Right hindlimb (tissue), 1 donor: ENCODE measurements at places on chromosomes 11 and 22.
A peak's percentile ranks its signal among the peaks of the same experiment; 100 is the strongest.

DNA sequence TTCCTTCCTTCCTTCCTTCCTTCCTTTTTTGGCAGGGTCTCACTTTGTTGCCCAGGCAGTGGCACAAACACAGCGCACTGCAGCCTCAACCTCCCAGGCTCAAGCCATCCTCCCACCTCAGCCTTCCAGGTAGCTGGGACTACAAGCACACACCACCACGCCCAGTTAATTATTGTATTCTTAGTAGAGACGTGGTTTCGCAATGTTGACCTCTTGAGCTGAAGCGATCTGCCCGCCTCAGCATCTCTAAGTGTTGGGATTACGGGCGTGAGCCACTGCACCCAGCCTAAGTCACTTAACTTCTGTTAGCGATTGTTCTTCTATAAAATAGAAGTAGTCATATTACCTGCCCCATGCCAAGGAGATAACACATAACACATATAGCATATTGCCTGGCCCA, 2.8 kb upstream of the SYTL2 start:
- DNase-seq = no peak

DNA sequence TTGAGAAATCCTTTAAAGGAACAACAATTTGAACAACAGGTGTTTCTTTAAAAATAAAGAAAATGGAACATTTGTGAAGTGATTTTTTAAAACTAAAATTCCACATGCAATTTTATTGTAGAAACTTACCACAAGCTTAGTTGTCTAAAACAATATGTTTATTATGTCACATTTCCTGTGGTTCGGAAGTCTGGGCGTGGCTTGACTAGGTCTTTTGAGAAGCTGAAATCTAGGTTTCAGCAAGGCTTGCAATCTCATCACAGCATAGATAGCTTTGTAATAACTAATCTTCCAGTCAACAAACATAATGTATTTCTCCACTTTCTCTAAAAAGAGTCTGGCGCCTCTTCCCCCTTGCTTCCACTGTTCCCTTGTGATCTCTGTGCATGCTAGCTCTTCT, 27.0 kb downstream of the MS4A6A start:
- no peak for DNase-seq

- DNase-seq = no peak
Observed at GRCh38 chr11:13073119-13073981, 64.2 kb downstream of the RASSF10 start.

DNA sequence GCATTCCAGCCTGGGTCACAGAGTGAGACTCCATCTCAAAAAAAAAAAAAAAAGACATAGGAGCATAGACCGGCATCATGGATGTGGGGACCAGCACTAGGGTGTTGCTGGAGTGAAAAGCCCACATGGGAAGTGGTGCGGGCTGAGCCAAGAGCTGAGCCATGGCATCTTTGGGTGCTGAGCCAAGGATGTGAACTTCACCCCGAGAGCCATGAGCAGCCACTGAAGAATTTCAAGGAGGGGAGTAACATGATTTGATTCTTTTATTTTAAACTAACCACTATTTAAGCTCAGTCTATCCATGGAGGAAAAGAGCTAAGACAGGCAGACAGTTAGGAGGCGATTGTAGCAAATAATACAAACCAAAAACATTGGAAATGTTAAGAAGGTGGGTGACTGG, 57.4 kb downstream of the AHNAK start:
- DNase-seq = no peak

DNA sequence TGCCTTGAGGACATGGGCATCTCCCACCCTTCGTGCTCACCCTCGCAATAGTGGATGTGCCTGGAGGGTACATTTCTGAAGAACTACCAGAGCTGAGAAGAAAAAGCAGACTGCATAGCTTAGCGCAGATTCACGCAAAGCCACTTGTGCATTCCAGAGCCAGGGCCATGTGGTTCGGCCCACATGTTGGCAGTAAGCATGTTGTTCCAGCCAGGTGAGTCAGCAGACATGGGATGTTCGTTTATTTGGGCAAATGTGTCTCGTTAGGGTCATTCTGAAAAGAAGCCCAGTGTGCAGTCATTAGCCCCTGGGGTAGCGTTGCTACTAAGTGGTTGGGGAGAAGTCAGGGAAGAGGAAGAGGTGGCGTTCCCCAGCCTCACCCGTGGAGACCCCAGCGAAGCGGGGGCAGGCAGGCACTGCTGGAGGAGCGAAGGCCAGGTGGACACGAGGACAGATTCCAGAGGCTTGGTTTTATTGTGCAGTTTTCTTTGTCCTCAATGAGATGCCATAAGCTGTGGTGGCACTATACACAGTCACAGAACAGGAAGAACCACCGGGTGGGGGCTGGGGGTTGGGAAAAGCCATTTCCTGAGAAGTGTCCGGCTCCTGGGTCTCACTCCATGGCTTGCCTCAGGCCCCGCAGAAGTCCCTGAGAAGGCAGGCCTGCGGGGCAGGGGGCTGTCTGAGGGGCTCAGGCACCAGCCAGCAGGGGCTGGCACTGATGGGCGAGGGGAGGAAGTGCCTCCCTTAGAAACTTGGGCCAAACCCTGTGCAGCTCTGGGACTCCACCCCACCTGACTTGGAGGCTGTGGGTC, 5.0 kb downstream of the THY1 start:
- no peak for DNase-seq

GRCh38 chr11:110910384-110910783, 198.1 kb upstream of the ARHGAP20 start:
- DNase-seq = no peak

- DNase-seq = no peak
Observed at GRCh38 chr11:105862736-105863367, 159.2 kb downstream of the MSANTD4 start.

- DNase-seq = no peak
Observed at GRCh38 chr11:127790592-127790991, 790.0 kb upstream of the KIRREL3 start.

DNA sequence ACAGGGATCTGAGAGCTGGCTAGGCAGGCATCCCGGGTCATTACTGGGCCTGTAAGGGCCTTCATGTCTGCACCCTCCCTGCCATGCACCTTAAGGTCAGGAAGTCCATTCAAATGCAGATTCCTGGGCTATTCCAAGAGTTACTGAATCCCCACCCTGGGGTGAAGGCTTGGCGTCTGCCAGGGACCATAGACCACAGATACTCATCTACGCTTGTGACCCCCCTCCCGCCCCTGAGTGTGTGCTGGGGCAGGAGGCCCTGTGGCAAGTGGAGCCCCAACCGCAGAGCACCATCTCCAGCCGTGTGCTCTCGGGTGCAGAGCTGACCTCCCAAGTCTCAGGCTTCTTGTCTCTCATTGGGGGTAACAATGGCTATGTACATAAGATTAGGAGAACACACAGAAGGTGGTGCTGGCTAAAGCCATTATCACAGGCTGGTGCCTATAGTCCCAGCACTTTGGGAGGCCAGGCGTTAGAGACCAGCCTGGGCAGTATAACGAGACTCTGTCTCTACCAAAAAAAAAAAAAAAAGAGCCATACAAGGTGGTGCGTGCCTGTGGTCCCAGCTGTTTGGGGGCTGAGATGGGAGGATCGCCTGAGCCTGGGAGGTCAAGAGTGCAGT, 19.1 kb upstream of the KCNQ1OT1 start:
- DNase-seq = no peak

DNA sequence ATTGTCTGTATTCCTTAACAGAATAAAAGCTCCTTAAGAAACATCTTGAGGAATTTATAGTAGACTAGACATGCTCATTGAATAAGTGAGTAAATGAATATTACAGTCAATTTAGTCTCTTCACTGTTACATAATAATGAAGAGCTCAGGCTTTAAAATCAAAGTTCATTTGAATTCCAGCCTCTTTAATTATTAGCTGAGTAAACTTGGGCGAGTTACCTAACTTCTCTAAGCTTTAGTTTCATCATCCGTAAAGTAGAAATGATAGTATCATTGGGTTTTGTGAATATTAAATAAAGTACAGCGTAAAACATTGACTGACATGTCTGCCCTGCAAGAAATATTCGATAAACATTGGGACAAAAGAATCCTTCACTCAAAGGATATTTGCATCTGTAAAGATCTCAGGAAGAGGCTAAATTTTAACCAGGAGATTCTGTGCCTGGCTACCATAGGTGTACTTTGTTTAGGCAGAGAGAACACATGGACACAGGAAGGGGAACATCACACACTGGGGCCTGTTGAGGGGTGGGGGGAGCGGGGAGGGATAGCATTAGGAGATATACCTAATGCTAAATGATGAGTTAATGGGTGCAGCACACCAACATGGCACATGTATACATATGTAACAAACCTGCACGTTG, 15.2 kb upstream of the BBOX1 start:
- DNase-seq = no peak

- no peak for DNase-seq
Observed at GRCh38 chr22:44538051-44538450, 40.0 kb upstream of the RTL6 start.

GRCh38 chr22:17229991-17230630, 10.9 kb upstream of the ADA2 start:
- DNase-seq = no peak

DNA sequence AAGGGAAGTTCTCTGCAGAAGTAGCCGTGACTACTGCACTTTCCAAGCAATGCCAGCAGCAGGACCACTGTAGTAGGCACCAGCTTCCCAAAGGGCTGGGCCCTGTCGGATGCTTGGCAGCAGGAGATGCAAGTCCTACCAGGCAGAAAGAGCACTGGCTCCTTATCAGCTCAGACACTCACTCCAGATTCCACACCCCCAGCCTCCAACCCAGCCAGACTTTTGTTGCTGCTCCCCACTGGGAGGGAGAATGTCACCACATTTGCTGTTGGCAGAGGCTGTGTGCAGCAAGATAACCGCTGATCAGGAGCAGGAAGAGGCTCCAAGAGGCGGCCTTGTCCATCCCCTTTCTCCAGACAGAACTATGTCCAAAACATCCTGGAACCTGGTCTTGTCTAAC, 118.7 kb downstream of the C11orf58 start:
- DNase-seq = no peak

DNA sequence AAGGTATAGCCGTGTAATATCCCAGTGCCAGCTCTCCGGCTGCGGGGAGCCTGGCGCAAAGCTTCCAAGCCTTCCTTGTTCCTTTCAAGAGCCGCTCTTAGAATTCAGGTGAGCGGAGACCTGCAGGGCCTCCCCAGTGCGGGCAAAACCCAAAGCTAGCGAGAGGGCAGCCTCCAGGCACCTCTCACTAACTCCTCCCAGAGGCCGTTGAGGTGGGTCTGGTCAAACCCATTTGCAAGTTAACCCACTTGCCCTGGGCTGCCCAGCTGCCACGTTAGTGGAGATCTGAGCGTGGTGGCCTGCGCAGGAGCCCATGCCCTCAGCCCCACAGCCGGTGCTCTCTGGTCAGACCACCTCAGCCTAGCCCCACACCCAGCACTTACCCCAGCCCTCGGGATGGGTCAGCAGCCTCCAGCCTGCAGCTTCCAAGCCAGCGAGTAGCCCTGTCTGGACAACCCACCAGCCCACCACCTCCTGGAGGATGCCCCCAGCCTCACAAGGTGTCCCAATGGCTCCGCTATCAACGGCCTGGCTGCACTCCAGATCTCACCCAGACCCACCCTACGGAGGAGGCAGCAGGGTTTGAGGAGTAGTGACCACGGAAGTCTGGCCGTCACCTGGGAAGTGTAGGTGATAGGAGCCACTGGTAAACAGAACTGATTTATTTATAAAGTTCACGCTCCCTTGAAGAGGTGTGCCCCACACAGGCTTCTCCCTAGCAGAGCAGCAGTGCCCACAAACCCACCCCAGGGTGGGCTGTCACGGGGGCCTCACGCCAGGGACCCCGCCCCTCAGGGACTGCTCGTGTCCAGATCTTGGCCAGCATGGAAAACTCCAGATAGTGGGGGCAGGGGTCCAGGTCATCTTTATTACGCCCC, 2.3 kb downstream of the ASCL2 start:
- no peak for DNase-seq

GRCh38 chr11:45457649-45458048, 171.5 kb upstream of the SYT13 start:
- DNase-seq = no peak

- DNase-seq = no peak
Observed at GRCh38 chr11:26254378-26254777, 77.6 kb upstream of the ANO3 start.

- no peak for DNase-seq
Observed at GRCh38 chr22:17115236-17115635, 5.9 kb downstream of the TMEM121B start.

GRCh38 chr11:126884192-126884591, 116.4 kb downstream of the KIRREL3 start:
- no peak for DNase-seq

- DNase-seq = peak; percentile 42
Observed at GRCh38 chr11:26649884-26650283, 72.0 kb downstream of the SLC5A12 start.

DNA sequence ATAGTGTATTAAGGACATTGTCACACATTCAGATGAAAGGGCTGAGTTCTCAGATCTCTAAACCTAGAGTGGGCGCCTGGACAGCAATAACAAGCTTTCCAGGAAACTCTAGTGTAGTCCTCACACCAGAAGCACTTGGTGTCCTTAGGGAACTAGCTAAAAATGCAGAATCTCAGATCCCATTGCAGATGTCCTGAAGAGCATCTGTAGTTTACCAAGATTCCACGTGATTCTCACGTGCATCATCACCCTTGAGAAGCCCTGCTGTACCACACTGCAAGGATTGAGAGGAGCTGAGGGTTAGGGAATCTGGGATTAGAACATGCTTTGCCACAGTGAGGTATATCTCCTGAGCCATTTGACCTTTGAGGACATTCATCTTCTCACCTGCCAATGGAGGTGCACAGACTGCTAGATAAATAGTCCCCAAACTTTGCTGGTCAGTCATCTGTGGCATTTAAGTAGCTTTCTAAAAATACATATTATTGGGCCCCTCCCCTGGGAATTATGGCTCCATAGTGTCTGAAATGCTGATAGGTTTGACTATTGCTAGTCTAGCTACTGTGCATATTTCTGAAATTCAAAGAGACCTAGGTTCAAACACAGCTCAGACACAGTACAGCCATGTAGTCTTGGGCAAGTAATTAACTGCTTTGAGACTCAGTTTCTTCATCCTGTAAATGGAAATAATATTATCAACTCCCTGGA, 1068.9 kb downstream of the OPCML start:
- peak; percentile 29 for DNase-seq

GRCh38 chr22:37325039-37325395, 42.7 kb downstream of the CYTH4 start:
- DNase-seq = no peak

DNA sequence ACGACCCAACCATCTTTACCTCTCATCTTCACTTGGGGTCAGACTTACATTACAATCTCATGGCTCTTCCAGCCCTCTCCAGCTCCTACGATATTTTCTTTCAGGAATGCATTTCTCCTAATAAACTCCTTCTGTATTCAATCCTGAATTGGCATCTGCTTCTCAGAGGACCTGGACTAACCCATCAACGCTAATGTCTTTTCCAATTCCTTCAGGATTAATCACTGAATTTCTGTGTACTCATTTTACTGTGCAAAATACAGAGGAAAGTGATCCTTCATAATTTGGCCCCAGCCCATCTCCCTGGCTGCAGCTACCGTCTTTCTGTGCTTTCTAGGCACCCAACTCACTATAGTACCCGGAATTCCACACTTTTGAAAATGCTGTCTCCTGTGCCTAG, 239.2 kb downstream of the METTL15 start:
- DNase-seq = no peak
